ENCODE measurements at places on chromosomes 16 and 17.
A peak's percentile ranks its signal among the peaks of the same experiment; 100 is the strongest.

DNA sequence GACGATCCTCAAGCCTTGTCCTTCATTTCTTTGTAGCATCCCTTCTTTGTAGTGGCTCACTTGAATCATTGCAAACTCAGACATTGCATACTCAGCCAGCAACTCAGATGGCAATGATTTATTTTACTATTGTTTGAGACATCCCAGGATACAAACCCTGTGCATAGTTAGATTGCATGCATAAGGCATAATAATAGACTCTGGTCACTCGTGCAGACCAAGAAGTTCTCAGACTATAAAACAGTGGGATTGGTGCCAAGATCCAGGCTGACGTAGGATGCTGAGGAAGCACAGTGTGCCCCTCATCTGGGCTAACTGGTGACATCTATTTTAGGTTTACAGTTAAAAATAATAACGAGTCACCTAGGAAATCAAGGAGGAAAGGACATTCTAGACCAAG lies 142.3 kb downstream of the PMP22 start:
- DNase-seq = no peak

GRCh38 chr17:31099016-31099415 lies 4.2 kb downstream of the NF1 start:
- DNase-seq = no peak

DNA sequence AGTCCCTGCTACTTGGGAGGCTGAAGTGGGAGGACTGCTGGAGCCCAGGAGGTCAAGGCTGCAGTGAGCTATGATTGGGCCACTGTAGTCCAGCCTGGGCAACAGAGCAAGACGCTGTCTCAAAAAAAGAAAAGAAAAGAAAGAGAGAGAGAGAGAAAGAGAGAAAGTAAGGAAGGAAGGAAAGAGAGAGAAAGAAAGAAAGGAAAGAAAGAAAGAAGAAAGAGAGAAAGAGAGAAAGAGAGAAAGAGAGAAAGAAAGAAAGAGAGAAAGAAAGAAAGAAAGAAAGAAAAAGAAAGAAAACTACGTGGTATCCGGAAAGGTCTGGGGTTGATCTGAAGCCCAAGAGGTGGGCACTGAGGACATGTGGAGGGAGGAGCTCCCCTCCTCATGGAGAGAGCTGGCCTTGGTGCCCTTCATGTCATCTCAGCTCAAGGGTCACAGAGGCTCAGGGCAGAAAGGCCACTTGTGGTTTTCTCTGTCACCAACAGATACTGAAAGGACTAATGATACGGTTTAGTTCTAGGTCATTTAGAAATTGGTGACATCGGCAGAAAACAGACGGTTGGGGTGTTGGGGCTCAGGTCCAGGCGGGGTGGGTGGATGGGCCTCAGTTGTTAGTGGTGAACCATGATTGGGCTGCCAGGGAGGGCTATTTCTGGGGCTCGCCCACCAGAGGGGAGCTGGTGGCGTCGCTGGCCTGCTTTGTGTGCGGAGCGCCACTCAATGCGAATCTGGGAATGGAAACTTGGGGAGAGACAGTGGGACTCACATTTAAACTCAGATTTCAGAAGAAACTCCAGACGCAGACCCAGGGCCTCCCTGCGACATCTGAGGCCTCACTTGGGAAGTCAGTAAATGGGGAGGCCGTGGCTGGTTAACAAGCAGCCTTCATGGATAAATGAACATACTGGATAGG lies 44.6 kb downstream of the FOXL1 start:
- DNase-seq = no peak

DNA sequence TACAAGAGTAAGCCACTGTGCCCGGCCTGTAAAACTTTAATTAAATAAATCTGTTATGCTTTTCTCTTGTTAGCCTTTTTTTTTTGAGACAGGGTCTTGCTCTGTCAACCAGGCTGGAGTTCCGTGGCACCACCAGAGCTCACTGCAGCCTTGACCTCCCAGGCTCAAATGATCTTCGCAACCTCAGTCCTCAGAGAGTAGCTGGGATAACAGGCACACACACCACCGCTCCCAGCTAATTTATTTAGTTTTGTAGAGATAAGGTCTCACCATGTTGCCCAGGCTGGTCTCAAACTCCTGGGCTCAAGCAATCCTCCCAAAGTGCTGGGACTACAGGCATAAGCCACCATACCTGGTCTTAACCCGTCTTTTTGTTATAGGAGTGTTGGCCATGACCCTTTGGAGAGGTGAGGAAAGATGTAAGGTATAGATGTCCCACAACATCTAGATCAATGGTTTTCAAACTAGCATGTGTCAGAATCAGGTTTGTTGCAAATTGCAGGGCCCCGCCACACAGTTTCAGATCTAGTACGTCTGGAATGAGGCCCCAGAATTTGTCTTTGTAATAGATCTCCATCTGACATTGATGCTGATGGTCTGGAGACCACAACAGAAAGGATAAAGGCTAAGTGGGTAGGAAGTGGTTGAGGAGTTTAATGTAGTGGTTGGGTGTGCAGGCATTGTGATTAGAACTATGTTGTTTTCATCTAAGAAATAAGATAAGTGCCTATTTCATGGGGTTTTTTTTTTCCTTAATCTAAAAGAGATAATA lies 4.3 kb upstream of the GGA2 start:
- no peak for DNase-seq

- peak; percentile 83 for DNase-seq
Observed at GRCh38 chr17:62892870-62893338, 73.1 kb upstream of the TANC2 start.

GRCh38 chr16:49574826-49575225 lies 201.2 kb downstream of the C16orf78 start:
- DNase-seq = no peak
